Fibroblast of mammary gland (primary cell): ENCODE measurements at places on chromosomes 2 and 18.

GRCh38 chr2:219112651-219113338, 47.8 kb downstream of the NHEJ1 start:
- DNase-seq: no peak

DNA sequence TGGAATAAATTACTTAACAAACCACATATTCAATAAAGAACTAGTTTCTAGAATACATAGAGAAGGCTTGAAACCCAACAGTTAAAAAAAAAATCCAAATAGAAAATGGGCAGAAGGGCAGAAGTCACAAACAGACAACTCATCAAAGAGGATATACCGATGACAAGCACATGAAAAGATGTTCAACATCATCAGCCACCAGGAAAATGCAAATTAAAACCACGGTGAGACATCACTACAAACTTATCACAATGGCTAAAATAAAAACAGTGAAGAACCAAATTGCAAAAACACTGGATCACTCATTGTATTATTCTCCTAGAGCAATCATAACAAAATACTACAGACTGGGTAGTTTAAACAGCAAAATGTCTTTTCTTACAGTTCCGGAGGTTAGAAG, 14.5 kb downstream of the SESTD1 start:
- DNase-seq: peak; percentile 29

- no peak for DNase-seq
Measured at GRCh38 chr2:120938045-120938771, 202.5 kb downstream of the GLI2 start.

DNA sequence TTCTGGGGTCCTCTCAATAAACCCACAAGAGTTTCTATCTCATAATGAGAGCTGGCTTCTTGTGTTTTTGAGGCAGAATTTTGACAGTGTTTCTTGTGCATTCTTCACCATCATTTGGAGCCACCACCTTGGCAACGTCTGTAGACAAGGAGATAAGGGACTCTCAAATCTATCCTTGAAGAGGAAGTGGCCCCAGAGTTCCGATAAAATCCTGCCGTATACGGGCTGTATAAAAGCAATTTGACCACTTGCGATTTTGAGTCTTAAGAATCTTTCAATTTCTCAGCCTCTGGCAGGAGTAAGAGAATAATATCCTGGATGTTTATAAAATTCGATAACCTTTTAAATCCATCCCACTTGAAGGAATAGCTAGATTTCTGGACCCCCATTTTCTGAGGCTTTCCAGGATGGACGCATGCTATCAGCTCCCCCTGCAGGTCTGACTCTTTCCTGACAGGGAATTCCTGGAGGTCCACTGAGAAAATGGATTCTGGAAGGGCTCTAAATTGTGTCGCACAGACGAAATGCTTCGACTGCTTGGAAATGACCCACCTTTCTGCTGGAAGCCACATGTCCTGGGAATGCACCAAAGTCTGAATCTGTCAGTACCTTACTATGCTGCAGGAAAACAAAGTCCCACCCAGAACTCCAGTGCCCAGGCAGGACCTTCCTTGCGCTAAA, 54.1 kb downstream of the E2F6 start:
- DNase-seq: peak; percentile 54

- DNase-seq: no peak
Measured at GRCh38 chr2:15200581-15200980, 360.6 kb downstream of the NBAS start.

DNA sequence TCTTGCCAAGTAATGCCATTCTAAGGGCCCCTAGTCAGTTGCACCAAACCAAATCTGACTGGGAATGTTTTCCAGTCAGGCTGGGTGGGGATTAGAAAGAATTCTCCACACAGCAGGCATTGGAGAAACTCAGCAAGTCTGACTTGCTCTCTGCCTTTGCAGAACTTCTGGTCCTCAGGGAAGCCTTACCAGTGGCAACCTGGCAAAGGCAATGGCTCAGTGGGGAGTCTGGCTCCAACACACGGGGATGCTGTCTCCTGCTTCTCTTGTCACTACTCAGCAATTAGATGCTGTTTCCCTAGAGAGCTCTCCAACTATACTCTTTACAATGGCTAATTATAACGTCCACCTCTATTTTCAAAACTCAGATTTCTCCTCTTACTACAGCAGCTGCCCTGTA, 810.7 kb downstream of the LRRTM4 start:
- no peak for DNase-seq

DNA sequence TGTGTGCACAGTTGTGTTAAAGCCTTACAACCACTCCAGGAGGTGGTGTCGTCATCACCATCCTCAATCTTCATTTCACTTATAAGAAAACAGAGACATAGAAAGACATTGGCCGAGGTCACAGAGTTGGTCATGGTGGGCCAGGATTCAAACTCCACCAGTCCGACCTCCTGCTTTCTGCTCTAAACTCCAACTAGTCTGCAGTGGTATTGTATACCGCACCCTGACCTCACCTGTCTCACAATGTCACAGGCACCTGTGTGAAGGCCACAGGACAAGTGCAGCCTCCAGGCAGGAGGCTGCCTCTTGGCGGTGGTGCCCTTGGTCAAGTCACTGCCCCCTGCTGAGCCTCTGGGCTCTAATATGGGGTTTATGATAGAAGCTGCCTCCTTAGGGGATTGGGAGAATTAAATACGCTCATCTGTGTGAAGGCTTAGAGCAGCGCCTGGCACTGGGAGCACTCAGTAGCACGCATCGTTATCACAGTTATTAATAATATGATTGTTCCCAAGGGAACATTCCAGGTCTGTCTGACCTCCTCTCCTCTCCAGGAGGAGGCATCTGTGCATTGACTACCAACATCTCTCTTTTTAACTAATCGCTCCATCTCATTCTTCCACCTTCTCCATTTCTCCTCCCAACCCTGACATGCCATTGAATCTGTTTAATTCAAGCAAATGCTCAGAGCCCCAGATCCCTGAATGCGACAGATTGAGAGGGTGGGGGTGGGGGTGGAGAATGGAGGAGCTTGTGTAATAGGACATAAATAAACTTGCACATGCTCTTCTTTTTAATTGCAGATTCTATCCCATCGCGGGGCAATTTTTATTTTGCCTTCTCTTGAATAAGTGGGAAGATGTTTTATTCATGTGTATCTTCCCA, 112.7 kb downstream of the MCFD2 start:
- DNase-seq: no peak

- no peak for DNase-seq
Measured at GRCh38 chr2:183487326-183487725, 363.1 kb downstream of the NUP35 start.

GRCh38 chr2:218722876-218723785, 12.5 kb downstream of the TTLL4 start:
- peak; percentile 29 for DNase-seq

DNA sequence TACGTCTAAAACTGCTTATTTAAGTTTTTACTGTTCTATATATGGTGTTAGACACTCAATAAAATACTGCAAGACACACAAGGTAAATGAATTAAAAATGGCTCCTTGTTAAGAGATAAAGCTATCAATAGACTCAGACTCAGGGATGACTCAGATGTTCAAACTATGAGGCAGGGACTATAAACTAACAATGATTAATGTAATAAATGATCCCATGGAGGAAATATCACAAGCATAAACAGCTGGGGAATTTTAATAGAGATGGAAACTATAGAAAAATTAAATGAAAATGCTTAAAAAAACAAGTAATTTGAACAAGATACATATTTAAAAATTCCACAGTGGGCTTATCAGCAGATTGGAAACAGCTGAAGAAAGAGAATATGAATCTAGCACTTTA, 650.8 kb downstream of the DCDC2C start:
- DNase-seq: no peak

DNA sequence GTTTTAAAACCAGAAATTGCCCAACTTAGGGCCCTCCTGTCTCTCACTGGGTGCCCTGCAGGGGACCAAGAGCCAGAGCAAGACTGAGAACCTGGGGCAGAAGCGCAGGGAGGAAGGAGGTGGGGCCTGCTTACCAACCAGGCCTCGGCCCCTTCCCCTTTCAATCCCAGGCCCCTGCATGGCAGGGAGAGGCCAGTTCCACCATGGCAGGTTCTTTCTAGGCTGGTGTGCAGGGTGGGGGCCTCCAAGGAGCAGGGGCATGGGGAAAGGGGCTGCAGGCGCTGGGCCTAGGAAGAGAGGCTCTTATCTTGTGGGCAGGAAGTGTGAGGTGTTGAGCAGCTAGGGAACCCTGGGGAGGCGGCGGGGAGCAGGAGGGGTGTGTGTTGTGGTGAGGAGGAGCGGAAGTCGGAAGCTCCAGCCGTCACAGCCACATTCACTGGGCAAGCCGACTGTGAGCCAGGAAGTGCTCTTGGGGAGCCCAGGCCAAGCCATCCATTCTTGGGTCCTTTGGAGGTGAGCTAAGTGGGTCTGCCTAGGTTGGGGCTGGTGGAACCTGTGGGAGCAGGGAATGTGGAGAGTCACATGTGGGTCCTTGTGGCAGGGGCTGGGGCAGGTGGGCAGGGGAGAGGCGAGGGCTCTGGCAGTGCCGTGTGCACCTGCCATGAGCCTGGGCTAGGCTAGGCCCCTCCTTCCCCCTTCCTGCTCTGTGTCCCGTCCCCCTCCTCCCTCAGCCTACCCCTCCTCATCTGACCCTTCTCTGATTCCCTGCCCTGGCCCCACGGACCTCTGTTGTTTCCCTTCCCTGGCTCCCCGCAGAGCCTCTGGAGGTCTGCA, at the start of gene PSD4:
Gene PSD4, plus strand, starts transcription at position 430 of the 834 bp plus-strand sequence. CDS start 8,486 bp downstream, outside the sequence.
- no peak for DNase-seq

DNA sequence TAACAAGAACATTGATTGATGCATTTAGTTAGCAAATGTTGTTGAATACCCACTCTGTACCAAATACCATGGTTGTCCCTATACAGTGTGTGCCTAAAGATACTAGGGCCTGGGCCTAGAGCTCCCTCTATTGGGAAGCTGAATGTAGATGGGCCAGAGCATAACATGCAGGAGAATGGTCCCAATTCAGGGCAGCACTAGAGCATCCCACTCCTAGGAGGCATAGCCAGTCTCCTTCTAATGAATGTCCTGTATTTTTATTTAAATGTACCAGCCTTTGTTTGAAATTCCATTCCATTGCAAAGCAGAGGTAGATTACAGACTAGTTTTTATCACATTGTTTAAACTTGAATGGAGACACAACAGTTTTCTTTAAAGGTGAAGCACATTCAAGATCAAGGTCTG, 90.6 kb downstream of the FEZ2 start:
- peak; percentile 68 for DNase-seq

- DNase-seq: no peak
Measured at GRCh38 chr2:111653913-111654312, 230.1 kb downstream of the ANAPC1 start.

GRCh38 chr2:232240906-232241305, 137.6 kb upstream of the ALPP start:
- DNase-seq: no peak

- DNase-seq: no peak
Measured at GRCh38 chr2:119480184-119480583, 44.1 kb downstream of the SCTR start.
